ENCODE measurements at places on chromosomes 5 and 9.
A peak's percentile ranks its signal among the peaks of the same experiment; 100 is the strongest.

- peak; percentile 82 for DNase-seq
These were observed 32.3 kb upstream of the SPATA31E1 start for GRCh38 chr9:87850391-87850790.

GRCh38 chr5:54745599-54745998 lies 228.0 kb downstream of the SNX18 start:
- DNase-seq: no peak

GRCh38 chr5:89255845-89256463 lies 373.0 kb upstream of the MEF2C start:
- DNase-seq: peak; percentile 51

- DNase-seq: no peak
These were observed 4.5 kb upstream of the CDK7 start for GRCh38 chr5:69230181-69230580.

DNA sequence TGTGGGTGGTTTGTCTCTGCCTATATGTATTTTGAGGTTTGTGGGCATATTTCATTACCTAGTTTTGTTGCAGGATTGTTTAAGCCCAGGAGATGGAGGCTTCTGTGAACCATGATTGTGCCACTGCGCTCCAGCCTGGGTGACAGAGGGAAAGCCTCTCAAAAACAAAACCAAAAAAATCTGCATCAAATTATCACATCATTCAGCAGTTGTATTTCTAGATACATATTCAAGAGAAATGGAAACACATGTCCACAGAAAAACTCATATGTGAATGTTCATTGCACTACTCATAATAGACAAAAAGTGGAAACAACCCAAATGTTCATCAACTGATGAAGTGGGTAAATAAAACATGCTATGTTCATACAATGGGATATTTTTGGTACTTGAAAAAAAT lies 29.9 kb downstream of the HSPA4 start:
- no peak for DNase-seq

GRCh38 chr9:88013607-88014006 lies 39.3 kb upstream of the CDK20 start:
- no peak for DNase-seq

DNA sequence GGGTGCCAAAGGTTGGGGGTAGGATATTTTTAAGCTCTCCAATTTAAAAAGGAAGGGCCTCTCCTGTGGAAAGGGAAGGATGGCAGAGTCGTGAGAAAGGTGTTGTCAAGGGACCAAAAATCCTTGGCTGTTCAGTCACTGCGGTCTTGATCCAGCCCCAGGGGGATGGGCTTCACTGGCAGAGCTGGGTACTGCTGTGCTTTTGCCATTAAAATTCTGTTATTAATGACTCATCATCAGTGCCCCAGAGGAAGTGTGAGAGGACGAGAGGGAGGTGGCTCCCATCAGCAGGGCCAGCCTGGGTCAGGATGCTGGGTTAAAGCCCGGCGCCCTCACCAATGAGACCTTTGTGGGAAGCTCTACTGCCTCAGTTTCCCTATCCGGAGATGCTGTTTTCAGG lies 16.7 kb downstream of the PCDH12 start:
- peak; percentile 26 for DNase-seq

GRCh38 chr5:167361795-167362194 lies 929.6 kb upstream of the WWC1 start:
- DNase-seq: no peak

- peak; percentile 3 for DNase-seq
These were observed 711 bp downstream of the PGGT1B start for GRCh38 chr5:115262011-115262320.

DNA sequence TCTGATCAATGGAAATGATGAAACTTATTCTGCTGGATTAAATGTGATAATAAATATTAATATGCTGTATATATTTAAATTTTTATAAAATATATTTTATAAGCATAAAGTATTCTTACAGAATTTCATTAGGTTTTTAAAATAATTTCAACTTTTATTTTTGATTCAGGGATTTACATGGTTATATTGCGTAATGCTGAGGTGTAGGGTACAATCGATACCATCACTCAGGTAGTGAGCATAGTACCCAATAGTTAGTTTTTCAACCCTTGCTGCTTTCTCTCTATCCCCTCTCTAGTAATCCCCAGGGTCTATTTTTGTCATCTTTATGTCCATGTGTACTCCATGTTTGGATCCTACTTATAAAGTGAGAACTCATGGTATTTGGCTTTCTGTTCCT lies 5.7 kb downstream of the TLR4 start:
- DNase-seq: no peak

DNA sequence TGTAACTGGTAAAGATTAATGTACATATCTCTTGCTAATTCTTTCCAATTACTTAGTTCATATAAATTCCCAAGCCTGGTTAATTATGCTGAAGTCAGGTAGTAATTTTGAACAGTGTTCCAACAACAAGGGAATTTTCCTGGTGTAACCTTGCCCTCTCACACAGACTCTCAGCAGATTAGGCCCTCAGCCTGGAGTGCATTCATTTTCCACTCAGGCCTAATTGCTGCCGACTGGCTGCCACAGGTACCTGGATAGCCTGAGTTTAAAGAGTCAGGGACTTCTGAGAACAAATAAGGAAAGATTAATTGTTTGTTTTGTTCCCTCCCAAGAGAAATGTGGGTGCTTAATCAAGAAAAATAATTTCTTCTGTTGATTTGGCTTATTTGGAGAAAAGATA lies 71.4 kb downstream of the PPIC start:
- no peak for DNase-seq

DNA sequence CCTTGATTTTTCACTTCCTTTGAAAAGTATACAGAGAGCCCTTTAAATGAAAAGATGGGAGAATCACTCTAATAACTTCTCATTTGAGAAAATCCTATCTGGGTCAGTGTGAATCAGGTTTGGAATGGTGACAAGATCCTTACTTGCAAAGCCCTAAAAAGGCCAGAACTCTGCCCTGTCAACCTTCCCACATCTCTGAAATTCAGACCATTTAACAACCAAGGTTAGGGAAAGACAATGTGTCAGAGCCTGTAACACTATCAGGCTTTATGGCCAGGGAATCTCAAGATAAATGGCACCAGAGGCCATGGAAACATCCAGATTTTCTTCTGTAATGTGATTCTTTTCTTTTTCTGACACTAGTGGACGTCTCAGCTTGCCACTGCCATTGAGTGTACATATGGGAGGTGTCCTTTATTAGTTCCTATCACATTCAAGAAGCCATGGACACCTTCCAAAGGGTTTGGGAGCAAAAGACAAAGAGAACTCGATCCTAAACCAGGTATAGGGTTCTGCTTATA lies 165.7 kb upstream of the GPR151 start:
- no peak for DNase-seq

DNA sequence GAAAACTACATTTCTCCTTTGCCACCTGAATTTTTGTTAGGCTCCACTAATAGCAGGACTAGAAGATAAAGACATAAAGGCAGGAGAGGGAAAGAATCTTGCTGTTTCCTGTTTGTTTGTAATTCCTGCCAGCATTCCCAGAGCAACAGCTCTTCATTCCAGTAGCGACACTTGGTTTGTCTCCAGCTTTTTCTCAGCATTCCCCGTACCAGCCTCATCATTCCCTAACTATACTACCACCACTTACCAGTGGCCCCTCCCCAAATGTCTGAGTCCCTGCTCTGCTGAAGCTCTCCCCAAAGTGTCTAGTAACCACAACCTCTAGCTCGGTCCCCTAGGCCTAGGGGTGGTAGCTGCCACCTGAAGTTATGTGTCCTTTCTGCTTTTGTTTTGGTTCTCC lies 18.6 kb downstream of the CETN3 start:
- DNase-seq: no peak

GRCh38 chr5:156339139-156339841 lies 12.3 kb downstream of the SGCD start:
- no peak for DNase-seq

DNA sequence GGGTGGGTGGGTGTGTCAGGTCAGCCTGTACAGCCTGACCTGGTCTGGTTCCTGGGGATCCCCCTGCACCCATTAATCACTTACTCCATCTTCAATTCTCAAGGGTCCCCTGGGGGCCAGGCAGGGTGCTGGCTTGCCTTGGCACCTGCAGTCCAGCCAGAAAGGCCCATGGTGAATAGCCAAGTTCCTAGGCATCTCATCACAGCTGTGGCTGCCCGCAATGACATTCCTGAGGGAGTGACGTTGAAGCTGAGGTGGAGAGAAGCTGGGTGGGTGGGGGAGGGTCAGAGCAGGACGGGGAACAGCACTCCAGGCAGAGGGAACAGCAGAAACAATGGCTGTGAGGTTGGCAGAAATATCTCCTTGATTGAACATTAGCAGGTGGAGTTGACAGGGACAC lies 10.6 kb downstream of the HMCN2 start:
- peak; percentile 22 for DNase-seq

DNA sequence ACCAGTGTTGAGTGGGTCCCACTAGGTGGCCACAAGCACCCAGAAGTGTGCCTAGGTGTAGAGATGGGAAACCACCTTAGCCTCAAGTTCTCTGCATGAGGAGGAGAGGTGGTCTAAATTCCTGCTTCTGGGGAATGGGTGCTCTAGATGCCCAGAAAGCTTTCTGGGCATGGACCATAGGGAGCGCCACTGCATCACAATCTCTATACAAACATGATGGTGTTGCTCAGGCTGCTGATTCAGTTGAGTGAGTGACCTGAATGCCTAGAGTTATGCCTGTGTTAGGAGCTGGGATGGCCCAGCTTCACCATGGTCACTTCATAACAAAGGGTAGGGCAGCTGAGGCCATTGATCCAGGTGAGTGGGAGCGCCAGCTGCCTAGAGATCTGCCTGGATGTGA lies 667.9 kb upstream of the ARRDC3 start:
- DNase-seq: no peak

All from stromal cell of bone marrow (primary cell).